ENCODE measurements at places on chromosomes 2 and 18.

- no peak for DNase-seq
These were observed 112.7 kb downstream of the OTX1 start for GRCh38 chr2:63163161-63163820.

- DNase-seq, result no peak
These were observed 86.0 kb downstream of the EPHA4 start for GRCh38 chr2:221486106-221486505.

DNA sequence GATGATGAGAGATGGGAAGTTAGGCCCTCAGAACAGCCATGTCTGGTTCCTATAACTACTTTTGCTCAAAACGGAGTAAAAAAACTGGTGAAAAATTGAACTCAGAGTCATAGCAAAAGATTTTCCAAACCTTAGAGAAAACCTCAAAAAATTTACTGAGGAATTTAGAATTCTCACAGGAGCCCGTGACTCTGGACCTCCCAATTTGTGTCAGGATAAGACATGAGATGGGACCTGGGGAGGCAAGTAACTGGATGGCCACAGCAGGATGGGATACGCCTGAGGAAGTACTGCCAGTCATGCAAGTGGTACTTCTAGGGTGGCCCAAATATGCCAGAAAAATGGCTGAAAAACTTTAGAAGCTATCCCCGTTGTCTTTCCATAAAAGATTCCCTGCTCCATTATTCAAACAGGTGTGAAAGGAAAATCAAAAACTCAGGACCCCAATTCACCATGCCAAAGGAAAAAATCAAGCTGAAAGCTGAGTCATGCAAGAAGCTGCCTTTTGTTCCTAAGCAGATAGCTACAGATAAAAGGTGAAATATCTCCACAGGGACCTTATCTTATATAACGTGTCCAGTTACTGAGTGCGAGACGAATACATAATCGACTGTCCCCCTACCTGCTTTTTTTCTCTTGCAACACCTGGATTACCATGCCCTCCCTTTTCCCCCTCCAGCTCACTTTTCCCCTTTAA is 34.1 kb upstream of the LIPG start:
- DNase-seq, result no peak

- DNase-seq, result no peak
These were observed 114.2 kb upstream of the ZNF236 start for GRCh38 chr18:76708071-76708721.

- DNase-seq, result no peak
These were observed 139.3 kb upstream of the CTDP1 start for GRCh38 chr18:79540161-79540903.

GRCh38 chr2:52115750-52116149 is 1083.8 kb upstream of the NRXN1 start:
- no peak for DNase-seq

GRCh38 chr2:134173338-134174016 is 80.4 kb upstream of the MGAT5 start:
- peak; percentile 42 for DNase-seq

DNA sequence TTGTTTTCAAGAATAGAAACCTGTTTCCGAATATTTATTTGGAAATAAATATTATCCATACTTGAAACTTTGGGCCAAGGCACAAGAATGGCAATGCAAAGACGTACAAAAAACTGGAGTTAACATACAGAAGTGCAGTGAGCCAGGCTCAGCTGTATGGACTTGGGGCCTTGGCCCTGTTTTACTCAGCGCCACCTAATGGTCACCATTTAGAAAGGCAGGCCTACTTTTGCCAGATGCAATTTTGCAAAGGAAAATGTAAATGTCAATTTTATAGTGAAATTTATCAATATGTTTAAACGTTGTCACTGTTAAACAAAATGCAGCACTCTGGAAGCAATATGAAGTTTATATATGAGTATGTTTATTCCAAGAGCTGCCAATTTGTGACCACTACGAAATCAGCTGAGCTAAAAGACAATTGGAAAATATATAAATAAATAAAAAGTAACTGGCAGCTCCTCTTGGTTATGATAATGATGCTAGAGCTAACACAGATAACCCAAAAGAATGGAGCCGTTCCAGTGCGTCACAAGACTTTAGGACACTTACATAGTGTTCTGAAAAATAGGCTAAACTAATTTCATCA is 155.0 kb downstream of the ARHGAP15 start:
- no peak for DNase-seq

DNA sequence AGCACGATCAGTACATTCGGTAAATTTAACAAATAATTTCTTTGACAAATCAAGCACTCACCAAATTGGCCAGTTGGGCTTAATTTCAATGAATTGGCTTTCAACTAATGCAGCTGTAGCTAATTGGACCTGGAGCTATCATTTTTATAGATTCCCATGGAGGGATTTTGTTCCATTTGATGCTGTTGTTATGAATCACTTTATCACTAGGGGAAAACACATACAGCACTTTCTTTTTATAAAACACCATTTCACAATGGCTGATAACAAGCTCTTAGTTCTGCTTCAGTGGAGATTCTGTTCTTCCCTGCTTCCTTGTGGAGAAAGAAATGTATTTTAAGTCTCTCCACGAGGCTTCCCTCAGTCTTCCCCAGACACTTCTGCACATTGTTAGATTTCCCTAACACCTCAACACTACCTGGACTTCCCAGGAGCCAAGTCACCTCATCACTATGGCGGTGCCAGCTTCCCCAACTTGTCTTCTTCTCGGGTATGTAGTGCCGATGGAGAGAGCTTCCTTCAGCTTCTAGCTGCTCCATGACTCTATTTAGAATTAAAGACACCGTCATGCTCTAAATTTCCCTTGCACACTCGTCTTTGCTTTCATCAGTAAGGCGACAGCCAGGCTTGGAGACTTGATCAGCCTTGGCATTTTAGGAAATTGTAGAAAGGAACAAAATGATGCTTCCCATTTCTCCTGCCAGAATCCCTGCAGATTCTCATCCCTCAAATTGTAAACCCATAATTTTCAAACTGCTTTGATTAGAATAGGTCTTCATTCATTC is 72.0 kb downstream of the INPP5D start:
- DNase-seq, result no peak

- no peak for DNase-seq
These were observed 244.7 kb downstream of the NDUFA10 start for GRCh38 chr2:239780236-239780994.

GRCh38 chr2:36453652-36454051 is 98.1 kb downstream of the CRIM1 start:
- DNase-seq, result no peak

DNA sequence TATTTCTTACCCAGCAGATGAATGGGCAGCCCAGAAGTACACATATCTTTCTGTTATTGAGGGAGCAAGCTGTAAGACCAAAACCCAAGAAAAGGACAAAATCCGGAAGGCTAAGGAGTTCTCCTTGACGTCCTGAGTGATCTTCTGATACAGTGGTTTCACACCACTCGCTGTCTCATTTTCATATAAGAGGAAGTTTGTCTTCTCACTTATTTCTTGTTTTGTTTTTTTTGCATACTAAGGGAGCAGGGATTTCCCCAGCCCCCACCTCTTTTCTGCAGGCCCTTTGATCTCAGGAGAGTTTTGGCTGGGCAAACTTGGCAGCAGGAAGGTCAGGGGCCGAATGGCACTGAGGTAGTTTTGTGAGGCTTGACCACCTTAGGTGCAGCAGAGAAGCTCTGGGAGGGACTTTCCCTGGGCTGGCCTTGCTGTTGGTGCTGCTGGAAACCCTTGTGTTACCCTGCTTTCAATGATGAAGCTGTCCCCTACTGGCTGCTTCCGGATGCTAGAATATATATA is 13.3 kb downstream of the CHRNA1 start:
- no peak for DNase-seq

- DNase-seq, result no peak
These were observed 291.2 kb downstream of the NEDD4L start for GRCh38 chr18:58335223-58335622.

DNA sequence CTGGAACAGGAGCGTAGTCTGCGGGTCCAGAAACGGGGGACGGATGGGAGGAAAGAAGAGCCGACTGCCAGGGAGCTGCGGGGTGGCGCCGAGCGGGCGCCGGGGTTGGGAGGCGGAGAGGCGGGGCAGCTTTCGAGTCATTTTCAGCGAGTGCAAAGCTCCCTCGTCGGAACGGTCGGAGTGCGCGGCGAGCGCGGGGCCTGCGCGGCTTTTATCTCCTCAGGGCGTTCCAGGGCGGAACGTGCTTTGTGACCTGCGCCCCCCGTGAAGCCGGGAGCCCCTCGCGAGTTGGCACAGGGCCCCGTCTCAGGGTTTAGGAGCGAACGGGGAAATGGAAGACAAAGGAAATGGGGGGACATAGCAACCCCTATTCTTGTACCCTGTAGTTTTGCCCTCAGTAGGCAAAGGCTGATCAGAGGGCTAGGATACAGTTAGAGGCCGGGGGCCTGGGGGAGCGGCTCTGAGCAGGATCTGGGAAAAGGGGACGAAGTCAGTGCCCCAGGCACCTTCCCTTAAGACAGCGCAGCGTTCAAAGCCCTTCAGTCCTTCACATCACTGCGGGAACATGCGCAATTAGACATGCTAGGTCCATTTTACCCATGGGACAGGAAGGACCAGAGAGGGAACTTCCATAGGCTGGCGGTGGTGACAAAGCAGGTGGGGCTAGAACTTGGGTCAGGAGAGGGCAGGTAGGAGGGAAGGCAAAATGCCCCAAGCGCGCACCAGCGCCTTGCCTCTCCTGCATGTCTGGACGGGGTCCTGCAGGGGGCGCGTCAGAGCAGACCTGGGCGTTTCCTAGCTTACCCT is 60.1 kb upstream of the IL1RL1 start:
- DNase-seq, result no peak

DNA sequence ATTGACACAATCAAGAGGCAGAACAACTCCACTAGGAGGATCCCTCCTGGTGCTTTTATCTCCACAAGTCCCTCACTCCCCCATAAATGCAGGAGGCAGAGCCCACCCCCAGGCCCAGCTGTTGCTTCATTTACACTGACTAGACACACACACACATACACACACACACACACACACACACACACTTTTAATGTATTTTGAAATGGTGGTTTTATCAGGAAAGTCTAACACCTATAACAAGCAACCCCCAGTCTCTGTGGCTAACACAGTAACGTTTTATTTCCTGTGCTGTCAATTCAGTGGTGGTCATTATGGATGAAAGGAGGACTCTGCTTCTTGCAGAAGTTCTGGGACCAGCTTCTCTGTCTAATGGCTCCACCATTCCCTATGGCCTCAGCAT is 125.4 kb upstream of the FOSL2 start:
- no peak for DNase-seq

- no peak for DNase-seq
These were observed 1.7 kb downstream of the EVA1A start for GRCh38 chr2:75558786-75559679.

GRCh38 chr18:12410081-12410481 is 2.4 kb downstream of the PRELID3A start:
- DNase-seq, result no peak

- DNase-seq, result no peak
These were observed 110.0 kb downstream of the FEZ2 start for GRCh38 chr2:36487947-36488346.

GRCh38 chr2:28129955-28130695 is 239.6 kb downstream of the BABAM2 start:
- no peak for DNase-seq

GRCh38 chr2:227816507-227817294 is 3.1 kb downstream of the CCL20 start:
- no peak for DNase-seq

DNA sequence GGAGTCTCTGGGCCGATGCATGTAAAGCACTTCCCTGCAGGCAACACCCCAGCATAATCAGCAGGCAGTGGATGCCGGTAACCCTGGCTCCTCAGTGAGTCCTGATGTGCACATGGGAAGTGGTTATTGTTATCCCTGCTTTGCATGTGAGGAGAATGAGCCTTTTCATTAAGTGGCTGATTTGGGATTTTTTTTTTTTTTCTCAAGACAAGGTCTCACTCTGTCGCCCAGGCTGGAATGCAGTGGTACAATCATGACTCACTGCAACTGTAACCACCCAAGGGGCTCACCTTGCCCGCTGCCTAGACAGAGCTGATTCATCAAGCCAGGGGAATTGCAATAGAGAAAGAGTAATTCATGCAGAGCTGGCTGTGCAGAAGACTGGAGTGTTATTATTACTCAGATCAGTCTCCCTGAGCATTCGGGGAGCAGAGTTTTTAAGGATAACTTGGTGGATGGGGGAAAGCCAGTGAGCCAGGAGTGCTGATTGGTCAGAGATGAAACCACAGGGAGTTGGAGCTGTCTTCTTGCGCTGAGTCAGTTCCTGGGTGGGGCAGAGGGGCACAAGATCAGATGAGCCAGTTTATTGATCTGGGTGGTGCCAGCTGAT is 95.4 kb downstream of the SOCS6 start:
- no peak for DNase-seq

DNA sequence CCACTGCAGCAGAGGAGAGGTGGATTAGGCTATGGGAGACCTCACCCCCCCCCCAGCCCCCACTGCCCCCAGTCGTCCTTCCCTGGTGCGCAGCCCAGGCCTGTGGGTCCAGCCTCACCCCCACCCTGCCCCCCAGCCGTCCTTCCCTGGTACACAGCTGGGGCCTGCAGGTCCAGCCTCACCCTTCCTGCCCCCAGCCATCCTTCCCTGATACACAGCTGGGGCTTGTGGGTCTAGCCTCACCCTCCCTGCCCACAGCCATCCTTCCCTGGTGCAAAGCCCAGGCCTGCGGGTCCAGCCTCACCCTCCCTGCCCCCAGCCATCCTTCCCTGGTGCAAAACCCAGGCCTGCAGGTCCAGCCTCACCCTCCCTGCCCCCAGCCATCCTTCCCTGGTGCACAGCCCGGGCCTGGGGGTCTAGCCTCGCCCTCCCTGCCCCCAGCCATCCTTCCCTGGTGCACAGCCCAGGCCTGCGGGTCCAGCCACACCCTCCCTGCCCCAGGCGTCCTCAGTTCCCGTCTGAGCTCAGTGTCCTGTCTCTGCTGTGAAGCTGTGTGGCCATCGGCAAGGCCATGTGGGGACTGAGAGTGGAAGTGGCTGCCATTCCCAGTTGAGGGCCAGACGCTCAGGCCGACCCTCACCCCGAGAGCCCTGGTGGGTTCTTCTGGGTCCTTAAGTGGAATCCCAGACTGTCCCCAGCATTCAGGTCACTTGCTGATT is 86.8 kb upstream of the SNTG2 start:
- no peak for DNase-seq

GRCh38 chr2:234861841-234862735 is 89.7 kb upstream of the SH3BP4 start:
- no peak for DNase-seq

DNA sequence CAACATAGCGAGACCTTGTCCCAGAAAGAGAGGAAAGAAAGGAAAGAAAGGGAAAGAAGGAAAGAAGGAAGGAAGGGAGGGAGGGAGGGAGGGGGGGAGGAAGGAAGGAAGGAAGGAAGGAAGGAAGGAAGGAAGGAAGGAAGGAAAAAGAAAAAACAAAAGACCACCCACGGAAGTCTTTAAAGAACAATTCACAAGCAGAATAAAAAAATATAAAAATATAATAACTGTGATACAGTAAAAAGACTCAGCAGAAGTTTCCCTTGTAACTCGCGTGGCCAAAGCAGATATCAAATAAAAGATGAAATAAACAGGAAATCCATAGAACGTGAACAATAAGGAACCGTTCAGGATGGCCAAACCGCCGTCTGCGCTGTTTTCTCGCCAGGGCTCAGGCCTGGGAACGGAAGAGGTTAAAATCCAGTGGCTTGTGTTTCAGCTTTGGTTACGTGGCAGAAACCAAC is 1.2 kb upstream of the SLC1A4 start:
- DNase-seq, result peak; percentile 54

GRCh38 chr2:105917226-105917625 is 172.5 kb downstream of the NCK2 start:
- DNase-seq, result no peak
